ENCODE measurements at places on chromosomes 4 and X. TPM values are rescaled to one million over a fixed set of nuclear protein-coding genes. Genes with fewer than 3 reads are reported as not detected.

GRCh38 chrX:123486297-123486696, 246.6 kb downstream of the THOC2 start:
- DNase-seq: no peak

- DNase-seq: no peak
Measured at GRCh38 chr4:113809311-113809710, 47.8 kb upstream of the CAMK2D start.

GRCh38 chrX:100768679-100769338, 36.9 kb upstream of the SYTL4 start:
- peak; percentile 41 for DNase-seq

DNA sequence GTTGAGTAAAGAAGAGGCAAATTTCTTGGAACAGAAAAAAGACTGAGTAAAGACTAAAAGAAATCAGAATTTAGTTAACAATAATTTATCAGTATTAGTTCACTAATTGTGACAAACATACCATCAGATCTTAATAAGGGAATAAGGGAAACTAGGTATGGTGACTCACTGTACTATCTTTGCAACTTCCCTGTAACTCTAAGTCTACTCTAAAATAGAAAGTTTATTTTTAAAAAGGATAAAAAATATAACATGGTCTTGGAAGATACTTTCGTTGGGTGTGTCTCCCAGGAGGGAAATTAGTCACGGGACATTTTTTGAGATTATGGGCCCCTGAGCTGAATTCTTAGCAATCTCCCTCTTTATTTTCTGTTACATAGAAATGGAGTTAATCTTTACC, 97.3 kb downstream of the EMCN start:
- DNase-seq: no peak

- no peak for DNase-seq
Measured at GRCh38 chrX:17679820-17680219, 57.5 kb upstream of the SCML1 start.

Gene RTL9
- 0.72 TPM for total RNA-seq

All from osteoblast (primary cell).